ENCODE measurements at places on chromosomes 16 and 17.

GRCh38 chr16:78768226-78768625, 668.8 kb downstream of the WWOX start:
- no peak for DNase-seq

GRCh38 chr17:13931800-13932460, 137.4 kb upstream of the COX10 start:
- DNase-seq = no peak

- no peak for DNase-seq
Observed at GRCh38 chr16:87958632-87959031, 7.4 kb downstream of the BANP start.

- DNase-seq = no peak
Observed at GRCh38 chr16:80883816-80884215, 79.4 kb upstream of the CDYL2 start.

DNA sequence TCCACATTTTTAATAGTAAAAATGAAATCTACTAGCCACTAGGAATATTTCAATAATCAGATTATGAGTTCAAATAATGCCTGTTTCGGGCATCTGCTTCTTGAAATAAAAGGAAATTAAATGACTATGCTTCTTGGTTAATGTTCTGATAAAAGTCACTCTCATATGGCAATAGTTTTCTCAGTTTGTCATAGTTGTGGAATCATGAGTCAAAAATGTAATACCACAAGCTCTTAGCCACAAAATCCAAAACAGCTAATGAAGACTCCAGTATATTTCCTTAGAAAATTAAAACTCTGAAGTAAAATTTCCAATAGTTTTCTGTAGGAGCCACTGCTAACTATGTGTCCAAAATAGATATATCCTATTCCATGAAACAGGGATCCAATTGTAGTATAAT, 676.3 kb upstream of the CDH8 start:
- DNase-seq = no peak
